Coronary artery (tissue), 2 donors: ENCODE measurements at places on chromosomes 7 and 10.

DNA sequence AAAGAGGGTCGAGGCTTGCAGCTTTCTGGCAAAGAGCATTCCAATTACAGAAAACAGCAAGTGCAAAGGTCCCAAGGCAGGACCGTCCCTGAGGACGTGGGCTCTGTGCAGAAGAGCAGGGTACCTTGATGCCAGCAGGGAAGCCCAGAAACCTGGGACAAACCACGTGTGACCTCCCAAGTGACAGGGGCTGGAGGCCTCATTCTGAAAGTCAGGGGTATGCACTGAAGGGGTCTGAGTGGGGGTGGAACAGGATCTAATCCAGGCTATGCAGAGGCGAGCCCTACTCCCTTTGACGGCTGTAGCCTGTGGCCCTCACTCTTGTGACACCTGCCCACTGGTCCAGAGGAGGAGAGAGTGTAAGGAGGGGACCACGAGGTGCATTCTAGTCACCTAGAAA lies 22.9 kb downstream of the TMEM273 start:
- DNase-seq, result no peak

- DNase-seq, result peak; percentile 79
Observed at GRCh38 chr7:69597278-69598076, 798 bp upstream of the AUTS2 start.

- DNase-seq, result no peak
Observed at GRCh38 chr10:121572859-121573537, 25.2 kb downstream of the FGFR2 start.

DNA sequence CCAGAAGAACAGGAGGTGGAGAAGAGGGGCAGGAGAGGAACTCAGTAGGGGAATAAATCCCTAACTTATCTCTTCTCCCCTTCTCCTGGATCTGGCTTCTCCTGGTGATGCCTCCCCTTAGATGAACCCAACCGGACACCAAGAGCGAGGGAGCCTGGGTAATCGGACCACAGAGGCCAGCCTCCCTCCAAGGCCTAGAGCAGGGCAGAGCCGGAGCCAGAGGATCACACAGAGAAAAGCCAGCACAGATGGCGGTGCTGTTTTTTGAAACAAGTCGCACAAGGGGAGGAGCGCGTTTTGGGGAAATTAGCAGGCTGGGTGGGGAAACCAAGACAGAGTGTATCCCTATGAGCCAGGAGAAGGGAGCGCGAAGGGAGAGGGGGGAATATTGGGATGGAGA lies 4.9 kb upstream of the SRRM3 start:
- no peak for DNase-seq

DNA sequence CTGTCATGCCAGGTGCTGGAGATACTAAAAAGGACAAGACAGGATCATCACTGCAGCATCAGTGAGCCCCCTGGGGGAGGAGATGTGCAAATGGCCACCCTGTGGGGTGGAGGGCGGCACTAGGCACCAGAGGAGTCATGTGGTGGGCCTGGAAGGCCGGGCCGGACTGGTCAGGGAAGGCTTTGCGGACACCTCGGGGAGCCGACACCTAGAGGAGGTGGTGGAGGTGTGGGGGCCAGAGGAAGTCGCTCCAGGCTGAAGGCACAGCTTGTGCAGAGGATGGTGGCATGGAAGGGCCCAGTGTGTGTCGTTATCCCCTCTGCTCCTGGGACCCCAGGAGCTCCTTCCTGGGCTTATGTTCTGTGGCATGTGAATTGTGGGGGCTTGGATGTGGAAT lies 437.7 kb downstream of the RPS24 start:
- DNase-seq, result no peak

DNA sequence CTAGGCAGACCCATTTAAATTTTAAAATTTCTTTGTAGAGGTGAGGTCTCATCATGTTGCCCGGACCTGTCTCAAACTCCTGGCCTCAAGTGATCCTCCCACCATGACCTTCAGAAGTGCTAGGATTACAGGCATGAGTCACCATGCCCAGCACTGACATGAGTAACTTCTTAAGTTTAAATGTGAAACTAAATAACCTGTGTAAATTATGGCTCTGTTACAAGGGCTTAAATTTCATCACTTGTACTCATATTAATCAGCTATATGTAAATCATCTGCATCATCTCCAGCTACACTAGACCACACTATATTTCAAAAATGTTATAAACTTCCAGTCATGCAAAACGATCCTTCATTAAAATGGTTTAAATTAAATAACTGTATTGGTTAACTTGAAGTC lies 56.1 kb downstream of the ATAD1 start:
- no peak for DNase-seq

DNA sequence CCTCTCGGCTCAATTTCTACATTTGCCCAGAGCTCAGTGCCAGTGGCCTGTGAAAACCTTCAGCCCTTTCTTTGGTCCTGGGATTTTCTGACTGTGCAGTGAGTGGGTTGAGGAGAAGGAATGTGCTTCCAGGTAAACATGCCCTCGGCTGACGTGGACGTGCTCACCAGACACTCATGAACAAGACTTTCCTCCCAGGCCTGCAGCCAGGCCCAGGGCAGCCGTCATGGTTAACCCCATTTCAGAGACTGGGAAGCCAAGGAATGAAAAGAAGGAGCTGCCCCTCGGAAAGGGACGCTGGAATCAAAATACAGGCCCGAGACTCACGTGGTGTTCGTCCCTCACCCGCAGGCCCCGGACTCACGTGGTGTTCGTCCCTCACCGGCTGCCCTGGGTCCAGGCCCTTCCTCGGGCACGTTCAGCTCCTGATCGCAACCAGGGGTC lies 8.8 kb upstream of the CALML5 start:
- no peak for DNase-seq

DNA sequence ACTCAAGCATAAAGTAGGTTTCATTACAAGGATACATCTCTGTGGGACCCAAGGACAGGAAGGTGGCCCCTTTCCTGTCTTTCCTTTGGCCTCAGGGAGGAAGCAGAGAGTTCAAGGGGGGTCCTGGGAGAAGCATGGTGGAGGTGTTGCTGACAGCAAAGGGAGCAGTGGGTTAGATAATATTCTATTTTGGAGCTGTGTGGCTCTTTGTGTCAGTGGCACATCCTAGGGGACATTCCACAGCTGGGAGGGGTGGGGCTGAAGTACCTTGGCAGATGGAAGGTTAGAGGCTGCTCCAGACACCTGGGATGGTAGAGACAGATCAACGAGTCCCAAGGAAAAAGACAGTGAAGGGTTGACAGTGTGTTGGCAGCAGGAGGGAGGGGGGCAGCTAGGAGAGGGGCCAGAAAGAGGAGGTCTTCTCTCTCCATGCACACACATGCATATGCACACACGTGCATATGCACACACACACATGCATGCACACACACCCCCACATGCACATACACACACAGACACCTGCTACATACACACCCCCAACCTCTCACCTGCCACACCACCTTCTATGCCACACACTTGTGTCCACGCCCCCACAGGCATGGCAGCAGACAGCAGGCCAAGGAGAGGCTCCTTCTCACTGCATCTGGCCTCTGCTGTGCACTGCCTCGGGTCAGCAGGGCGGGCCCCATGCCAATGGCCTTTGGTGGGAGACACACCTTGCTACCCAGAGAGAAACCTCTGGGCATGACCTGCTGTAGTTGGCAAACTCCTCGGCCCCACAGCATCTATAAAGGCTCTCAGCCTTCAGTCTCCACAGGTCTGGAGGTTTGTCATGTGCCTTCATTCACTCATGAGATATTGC lies 5.6 kb upstream of the POLD2 start:
- DNase-seq, result no peak

GRCh38 chr10:45224219-45224841 lies 91.1 kb downstream of the OR13A1 start:
- DNase-seq, result no peak

DNA sequence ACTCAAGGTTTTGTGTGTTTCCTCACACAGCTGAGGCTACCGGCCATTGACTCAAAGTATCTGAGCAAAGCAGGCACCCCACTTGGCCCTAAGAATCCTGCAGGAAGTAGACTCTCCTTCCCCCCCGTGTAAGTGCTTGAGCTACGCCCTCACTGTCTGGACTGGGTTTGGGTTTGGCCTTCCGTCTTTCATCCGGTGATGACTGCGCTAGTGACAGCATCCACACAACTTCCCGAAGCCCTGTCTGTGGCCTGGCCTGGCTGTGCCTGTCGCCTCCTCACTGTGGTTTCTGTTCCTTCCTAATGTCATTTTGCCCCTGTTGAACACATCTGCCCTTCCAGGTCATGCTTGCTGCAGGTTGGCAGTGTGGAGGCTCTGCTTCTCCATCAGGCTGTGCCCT lies 14.5 kb downstream of the C7orf57 start:
- DNase-seq, result no peak

GRCh38 chr10:7565871-7566270 lies 100.9 kb downstream of the ITIH5 start:
- DNase-seq, result no peak

DNA sequence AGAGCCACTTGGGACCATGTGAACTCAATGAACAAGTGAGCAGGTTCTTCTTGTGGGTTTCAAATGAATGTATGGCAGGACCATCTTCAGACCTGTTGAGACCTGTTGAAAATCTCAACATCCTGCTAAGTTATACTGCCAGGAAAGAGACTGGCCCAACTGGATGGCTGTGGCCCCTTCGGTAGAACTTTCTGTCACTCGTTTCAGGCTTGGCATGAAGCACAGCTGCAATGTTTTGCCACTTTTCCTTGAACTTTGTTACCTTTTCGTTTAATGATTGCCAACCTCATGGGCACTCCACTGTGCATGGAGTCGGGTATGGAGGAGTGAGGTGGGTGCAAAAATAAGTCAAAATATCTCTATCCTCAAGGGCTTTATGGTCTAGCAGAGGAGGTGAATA lies 36.7 kb upstream of the SLC35B4 start:
- no peak for DNase-seq

GRCh38 chr7:151497306-151497871 lies 22.3 kb downstream of the RHEB start:
- DNase-seq, result no peak

GRCh38 chr7:25180592-25180923 lies 47.7 kb downstream of the NPVF start:
- DNase-seq, result no peak

DNA sequence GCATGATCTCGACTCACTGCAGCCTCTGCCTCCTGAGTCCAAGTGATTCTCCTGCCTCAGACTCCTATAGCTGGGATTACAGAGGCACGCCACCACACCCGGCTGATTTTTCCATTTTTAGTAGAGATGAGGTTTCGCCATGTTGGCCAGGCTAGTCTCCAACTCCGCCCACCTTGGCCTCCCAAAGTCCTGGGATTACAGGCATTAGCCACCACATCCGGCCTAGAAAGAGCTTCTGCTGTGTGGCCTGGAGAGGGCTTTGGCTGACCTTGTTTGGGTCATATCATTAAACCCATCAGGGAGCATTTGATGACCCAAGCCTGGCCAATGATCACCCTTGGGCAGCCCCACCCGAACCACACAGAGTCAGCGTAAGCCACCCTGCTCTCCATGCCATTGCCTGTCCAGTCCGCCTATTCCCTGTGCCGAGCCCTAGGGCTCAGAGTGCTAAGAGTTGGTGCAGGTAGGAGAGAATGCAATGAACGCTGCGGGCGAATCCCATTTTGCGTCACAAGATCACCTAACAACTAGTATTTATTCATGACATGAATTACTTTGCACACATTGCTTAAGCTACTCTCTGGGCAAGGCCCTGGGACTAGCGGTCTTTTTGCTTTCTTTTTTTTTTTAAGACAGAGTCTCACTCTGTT lies 22.3 kb upstream of the GDI2 start:
- DNase-seq, result no peak

- DNase-seq, result peak; percentile 54
Observed at GRCh38 chr10:129055225-129055624, 411.8 kb upstream of the MGMT start.

- no peak for DNase-seq
Observed at GRCh38 chr10:92834986-92835385, 13.3 kb upstream of the EXOC6 start.

DNA sequence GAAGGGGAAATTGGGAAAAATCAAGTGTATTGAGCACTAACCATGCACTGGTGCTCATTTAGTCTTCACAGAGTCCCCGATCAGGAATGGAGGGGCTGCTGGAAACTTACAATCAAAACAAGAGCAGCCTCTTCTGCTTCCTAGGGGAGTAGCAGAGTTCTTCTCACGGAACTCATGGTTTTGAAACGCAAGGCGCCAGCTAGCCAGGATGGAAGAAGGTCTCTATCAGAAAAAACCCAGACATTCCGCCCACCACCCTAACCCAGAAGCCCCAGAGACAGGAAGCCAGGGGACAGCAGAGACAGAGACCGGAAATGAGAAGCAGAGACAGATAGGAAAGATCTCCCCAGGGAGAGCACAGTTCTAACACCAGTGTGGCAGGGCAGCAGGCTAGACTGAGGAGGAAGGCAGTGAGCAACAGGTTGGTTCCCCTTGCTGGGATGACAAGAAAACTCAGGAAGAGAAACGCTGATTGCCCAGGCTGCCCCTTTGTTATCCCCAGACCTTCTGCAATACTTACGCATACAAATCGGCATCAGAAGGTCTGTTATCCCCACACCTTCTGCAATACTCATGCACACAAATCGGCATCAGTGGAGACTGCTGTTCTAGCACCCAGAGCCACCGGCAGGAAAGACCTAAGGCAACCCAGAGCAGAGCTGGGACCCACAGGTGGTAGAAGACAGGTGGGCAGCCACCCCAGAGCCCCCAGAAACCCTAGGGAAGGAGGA lies 99.2 kb downstream of the CPXM2 start:
- no peak for DNase-seq

DNA sequence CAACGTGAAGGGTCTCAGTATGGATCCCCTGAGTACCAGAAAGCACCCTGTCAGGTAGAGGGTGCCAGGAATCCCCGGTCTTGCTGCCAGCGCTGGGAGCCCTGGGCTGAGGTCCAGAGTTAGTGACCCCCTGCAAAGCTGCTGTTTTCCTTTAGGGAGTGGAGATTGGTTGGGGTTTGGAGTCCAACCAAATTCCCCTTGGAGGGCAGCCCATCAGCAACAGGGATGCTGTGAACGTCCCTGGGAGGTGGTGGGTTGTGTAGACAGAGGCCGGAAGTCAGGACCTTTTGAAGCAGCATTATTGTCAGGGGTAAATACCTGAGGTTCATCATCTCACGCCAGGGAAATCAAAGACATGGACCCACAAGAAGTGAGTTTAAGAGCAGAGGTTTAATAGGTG lies 104.2 kb downstream of the COL26A1 start:
- no peak for DNase-seq
